ENCODE measurements at places on chromosomes 3 and 15.

- DNase-seq = no peak
Observed at GRCh38 chr3:170848292-170848917, 21.6 kb downstream of the RPL22L1 start.

DNA sequence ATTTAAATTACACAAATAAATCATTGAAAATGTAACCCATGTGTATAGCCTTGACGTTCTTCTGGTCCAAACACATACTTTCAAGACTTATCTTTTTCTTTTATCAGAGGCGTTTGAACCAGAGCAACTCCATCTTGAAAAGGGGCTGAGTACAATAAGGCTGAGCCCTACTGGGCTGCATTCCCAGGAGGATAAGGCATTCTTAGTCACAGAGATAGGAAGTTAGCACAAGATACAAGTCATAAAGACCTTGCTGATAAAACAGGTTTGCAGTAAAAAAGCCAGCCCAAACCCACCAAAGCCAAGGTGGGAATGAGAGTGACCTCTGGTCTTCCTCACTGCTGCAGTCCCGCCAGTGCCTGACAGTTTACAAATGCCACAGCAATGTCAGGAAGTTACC, 101.0 kb upstream of the IGSF10 start:
- no peak for DNase-seq

- no peak for DNase-seq
Observed at GRCh38 chr15:53548236-53548635, 211.2 kb downstream of the WDR72 start.

DNA sequence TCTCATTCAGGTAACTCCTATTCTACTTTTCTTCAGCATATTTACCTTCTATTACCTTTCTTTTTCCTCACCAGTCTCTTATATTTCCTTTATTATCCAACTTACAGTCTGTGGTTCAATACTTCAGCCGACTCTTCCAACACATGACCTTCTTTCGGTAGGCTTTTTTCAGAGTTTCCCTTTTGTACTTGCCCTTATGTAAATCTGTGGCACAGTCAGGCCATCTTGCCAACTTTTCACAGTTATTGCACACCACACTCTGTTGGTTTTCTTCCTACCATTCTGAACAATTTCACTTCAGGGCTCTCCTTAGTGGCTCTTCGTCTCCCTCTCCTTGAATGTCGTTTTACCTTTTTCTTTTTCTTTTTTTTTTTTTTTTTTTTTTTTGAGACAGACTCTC, 427.8 kb downstream of the LPP start:
- no peak for DNase-seq

DNA sequence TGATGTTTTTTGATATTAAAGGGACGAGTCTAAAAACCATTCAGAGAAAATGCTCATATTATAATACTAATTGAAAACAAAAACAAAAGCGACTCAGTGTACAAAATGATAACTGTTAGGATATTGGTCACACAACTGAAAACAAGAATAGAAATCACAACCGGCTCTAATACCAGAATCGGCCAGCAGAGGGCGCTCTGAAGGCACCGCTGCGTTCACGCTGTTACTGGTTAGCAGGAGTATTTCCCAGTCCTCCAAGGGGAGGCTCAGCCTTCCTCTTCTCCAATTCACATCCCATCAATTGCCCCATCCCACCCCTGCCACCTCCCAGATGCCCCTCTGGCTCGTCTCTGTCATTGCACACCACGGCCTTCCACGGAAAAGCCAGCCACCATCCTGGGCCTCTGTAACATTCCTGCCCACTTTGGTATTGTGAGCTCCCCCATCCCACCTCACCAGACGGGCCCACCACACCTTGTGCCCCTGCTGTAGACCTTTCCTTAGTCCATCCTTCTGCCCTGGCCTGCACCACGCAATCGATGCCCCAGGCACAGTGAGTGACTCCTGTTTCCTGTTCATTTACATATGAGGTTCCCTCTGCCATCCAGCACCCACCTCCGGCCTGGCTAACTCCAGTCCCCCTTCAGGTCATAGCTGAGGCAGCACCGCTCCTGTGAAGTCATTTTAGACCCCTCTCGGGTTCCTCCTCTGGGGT, 8.5 kb downstream of the FAM107A start:
- DNase-seq = peak; percentile 74

DNA sequence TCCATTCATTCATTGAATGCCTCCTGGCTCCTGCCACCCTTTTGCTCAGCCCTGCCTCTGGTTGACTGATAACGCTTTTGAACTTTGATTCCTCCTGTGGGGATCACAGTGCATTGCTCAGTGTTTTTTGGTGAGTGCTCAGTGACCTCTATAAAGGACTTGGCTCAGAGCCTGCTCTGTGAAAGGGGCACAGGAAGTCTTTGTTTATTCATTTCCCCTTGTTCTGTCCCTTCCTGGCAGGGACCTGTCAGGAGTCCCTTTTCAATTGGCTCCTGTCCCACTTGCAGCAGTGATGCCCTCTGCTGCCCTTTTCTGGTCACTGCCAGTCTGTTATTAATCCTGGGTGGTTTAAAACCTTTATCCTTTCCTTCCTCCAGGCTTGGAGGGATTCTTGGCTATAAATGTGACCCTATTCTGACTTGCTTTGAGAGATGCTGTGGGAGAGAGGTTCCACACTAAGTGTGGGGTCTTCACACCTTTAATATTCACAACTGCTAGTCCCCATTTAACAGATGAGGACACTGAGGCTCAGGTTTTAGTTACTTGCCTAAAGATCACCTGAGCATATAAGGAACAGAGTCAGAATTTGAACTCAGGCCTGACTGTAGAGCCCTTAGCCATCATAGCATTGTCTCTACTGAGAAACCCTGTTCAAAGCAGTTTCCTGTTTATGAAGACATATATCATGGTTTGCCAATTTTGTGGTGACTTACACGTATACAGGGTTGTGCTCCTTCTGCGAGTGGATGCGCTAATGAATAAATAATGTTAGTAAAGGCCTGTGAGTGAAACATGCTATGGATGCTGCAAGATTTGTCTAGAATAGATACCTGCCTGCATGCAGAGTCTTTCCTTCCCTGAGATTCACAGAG, 23.2 kb upstream of the TATDN2 start:
- peak; percentile 56 for DNase-seq

DNA sequence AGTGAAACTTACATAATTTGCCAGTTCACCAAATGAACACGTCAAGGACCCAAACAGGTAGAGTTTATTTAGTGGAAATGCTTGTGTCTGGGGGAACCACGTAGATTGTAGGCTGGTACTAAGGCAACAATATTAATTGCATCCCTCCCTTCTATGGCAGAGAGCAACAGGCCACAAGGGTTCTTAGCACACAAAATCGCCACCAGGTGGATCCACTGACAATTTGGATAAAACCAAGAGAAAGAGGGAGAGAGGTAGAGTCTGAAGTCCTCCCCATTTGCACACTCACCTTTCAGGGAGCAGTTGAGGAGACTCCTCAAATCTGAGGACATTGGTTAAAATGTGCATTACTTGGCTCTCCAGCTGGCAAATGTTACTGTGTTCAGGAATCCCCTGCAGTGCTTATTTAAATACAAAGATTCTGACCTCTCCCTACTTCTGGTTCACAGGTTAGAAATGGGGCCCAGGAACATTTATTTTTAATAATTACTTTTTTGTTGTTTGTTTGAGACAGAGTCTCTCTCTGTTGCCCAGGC, 181.0 kb upstream of the FEZF2 start:
- DNase-seq = no peak

GRCh38 chr15:90765966-90766365, 48.8 kb downstream of the BLM start:
- DNase-seq = no peak

- no peak for DNase-seq
Observed at GRCh38 chr3:172247525-172248274, 200.6 kb downstream of the GHSR start.

DNA sequence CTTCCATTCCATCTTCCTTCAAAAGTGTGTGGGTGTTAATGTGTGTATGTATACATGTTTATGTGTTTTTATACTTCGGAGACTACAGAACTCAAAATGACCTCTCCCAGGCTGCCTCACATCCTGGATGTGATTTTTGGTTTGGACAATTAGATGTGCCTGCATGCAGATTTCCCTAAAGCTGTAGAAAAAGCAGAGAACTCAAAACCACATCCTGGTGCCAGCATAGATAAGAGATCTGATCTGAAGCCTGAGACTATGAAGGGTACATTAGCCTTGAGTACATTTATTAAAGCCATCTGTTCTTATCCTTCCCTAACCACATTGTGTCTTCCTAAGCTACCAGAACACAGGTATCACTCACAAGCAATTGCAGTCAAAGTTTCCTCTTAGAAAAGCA, 319.4 kb upstream of the RASGRP1 start:
- no peak for DNase-seq

DNA sequence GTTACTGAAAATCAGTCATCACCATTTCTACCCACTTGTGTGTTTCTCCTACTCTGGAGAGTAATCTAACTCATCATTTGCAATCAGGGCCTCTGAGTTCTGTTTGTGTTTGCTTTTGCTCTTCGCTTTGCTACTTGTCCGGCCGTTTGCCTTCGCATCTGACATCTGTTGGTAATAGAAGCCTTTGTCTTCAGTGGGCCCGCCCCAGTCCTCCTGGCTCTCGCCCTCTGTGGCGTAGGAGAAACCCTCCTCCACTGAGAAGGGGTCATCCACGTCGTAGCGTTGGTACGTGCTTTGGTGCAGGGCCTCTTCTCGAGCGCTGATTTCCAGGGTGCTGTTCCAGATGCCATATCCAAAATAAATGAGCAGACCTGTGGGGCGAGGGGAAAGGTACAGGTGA, 48.3 kb downstream of the CLDN11 start:
- DNase-seq = no peak

- no peak for DNase-seq
Observed at GRCh38 chr15:94306700-94307650, 75.6 kb downstream of the MCTP2 start.

DNA sequence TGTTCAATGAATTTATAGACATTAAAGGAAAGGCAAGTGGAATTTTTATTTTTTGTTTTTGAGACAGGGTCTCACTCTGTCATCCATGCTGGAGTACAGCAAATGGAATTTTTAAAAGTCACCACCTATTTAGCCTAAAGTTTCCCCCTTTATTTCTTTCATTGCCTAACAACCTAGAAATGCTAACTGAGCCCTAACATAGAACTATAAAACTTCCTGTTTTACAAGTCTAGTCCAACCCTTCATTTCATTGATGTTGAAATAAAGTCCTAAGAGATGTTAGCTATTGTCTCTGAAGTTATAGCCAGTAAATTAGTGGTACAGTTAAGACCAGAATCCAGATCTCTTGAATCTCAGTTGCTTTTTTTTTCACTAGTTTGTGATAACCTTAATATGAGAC, 39.0 kb downstream of the MAPK6 start:
- no peak for DNase-seq

DNA sequence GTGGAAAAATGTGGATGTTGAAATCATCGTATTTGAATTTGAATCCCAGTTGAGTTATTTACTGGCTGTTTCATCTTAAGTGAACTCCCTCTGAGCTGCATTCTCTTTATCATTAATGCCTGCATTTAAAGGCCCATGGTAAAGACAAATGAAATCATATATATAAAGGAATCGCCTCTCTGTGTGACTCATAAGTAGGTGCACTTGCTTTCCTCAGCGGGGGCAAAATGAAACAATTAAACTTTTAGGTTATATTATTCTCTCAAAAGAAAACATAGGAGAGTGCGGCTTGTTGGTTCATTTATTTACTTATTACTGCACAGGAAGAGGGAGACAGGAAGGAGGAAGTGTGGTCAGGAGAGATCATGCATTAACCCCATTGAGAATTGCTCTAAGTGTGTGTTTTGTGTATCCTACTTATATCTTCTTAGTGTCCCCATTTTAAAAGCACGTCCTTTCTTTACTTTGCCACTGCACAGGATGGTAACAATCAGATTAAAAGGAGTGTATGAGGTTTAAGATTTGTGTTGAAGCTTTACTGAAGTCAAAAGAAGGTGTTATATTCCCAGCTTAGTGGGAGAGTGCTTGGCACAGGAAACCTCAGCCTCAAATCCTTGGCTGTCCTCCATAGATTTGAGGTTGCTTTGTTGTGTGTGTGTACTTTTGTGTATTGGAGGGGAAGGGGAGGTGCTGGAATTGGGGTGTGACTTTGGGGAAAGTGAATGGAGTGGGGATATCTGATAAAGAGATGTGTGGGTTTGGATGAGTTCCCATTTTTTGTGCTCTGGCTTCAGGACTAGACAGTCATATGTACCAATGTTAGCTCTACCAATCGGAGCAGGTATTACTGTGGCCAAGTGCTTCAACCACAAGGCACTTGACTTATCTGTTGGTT, 595.8 kb upstream of the NR2F2 start:
- no peak for DNase-seq

DNA sequence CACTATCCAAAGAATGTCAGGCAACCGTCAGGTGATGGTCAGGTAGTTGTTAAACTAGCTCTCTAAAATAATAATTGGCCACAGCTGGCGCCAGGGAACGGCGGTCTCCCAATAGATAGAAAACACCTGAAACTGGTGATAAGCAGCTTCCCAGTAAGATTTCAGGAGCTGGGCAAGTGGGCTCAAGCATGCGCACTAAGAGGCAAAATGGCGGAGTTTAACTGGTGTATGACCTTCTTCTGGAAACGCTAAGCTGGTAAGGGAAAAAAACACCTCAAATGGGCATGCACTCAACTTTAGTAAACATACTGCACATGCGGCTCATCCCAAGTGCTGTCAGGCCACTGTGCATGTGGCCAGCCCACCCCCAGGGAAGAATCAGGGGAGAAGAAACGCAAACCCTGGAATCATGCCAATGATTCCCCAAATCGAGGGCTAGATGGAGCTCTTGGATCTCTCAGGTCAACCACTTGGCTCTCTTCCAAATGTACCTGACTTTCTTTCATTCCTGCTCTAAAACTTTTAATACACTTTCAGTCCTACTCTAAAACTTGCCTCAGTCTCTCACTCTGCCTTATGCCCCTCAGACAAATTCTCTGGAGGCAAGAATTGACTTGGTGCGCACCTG, 195.0 kb downstream of the ZNF621 start:
- DNase-seq = no peak

- DNase-seq = peak; percentile 46
Observed at GRCh38 chr15:72227192-72227586, 3.8 kb downstream of the PKM start.

GRCh38 chr3:71528816-71529215, 54.7 kb downstream of the FOXP1 start:
- no peak for DNase-seq

DNA sequence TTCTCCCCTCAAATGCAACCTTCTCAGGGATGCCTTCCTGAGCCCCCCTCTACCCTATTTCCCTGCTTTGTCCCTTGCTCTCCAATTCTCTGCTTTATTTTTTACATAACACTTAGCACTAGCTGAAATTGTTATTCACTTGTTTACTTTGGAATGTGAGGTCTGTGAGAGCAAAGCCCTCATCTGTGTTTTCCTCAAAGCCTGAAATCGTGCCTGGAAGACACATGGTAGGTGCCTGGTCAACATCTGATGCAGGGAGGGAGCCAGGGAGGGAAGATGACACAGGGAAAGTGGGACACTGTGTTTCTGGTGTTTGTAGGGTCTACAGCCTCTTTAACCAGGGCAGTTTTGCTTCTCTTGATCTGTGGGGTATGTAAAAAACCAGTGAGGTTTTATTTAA, 23.6 kb downstream of the EIF2AK4 start:
- no peak for DNase-seq

GRCh38 chr3:119469418-119470189, 841 bp downstream of the POGLUT1 start:
- DNase-seq = no peak

GRCh38 chr15:83057696-83058376, 9.2 kb downstream of the BTBD1 start:
- no peak for DNase-seq

Measured in CD4-positive, alpha-beta T cell (primary cell).